ENCODE measurements at places on chromosomes 3 and 15. TPM values are rescaled to one million over a fixed set of nuclear protein-coding genes. Genes with fewer than 3 reads are reported as not detected.
A peak's percentile ranks its signal among the peaks of the same experiment; 100 is the strongest.

The HTR3E gene
- not detected for total RNA-seq

The LDHAL6B gene
- not detected for total RNA-seq

The FBXO40 gene
- not detected for total RNA-seq

The MORC1 gene
- total RNA-seq, result not detected

The THSD4 gene
- not detected for total RNA-seq

The PRR20G gene
- not detected for total RNA-seq

The TRPM1 gene
- total RNA-seq, result not detected

The SLC22A13 gene
- 0.12 TPM for total RNA-seq

The ZKSCAN7 gene
- total RNA-seq, result 1.7 TPM

The ARHGEF3 gene
- total RNA-seq, result 31.5 TPM

The ALPK3 gene
- total RNA-seq, result 0.10 TPM

The WDR93 gene
- not detected for total RNA-seq

The NLGN1 gene
- not detected for total RNA-seq

The SPINK8 gene
- total RNA-seq, result not detected

The FYCO1 gene
- total RNA-seq, result 14.0 TPM

The CLEC3B gene
- not detected for total RNA-seq

The LSAMP gene
- total RNA-seq, result not detected

The SI gene
- not detected for total RNA-seq

The GNAT1 gene
- total RNA-seq, result not detected

The KIF15 gene
- 45.1 TPM for total RNA-seq

The PCOLCE2 gene
- not detected for total RNA-seq

DNA sequence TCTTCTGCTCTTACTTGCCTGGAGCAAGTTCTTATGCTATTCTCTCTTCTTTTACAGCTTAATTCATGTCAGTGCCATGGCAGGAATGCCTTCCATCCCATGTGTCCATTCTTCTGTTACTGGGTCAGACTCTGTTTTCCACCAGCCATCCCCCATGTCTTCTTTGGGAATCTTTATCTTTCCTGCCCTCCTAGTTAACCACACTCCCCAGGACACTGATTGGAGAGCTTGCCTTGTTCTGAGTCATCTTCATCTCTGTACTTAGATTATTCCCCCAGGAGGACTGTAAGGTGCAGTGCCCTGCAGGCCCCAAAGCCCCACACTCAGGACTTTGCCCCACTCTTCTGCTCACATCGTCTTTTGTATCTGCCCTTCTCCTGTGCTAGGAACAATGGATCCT lies 3.6 kb downstream of the ABHD17C start:
- DNase-seq, result no peak

GRCh38 chr15:57580428-57580827 lies 11.3 kb upstream of the MYZAP start:
- DNase-seq, result no peak

DNA sequence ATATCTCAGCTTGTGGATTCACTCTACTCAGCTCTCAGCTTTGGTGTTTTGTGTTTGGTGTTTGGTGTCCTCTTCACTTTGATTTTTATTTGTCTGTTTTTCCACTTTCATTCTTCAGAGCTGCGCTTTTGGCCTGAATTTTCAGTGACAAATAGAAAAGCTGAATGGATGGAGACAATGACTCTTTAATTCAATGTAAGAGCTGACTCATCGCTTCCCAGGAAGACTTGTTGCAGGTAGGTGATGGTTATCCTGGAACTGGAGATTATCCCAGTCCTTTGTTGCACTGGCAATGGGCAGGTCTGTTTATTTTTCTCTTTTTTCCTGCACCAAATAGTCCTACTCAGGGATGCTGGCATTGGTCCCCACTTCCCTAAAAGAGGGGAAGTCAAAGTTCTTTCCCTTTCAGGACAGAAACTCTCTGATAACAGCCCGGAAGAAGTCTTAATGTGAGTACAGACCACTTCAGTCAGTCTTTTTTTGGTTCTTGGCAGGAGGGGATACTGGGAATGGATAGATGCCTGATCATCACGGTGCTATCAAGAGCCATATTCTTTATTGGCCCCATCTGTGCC lies 12.4 kb upstream of the AEN start:
- no peak for DNase-seq

DNA sequence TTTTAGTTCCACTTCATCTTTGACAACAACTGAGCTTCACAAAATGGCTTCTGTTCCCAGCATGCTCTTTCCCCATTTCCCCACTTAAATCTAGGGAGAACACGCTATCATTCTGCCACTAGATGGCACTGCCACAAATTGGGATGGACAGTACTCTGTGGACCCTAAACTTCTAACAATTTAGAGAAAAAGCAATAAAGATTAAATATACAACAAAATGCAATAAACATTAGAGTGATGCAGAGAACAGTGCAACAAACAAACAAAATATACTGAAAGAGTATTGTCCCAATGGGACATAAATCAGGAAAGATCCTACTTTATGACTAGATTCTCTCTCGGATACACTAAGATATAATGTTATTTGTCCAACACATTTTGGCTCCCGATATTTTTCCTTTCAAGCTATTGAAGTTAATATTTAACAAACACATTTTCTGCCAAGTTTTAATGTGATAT lies 169.7 kb upstream of the TMCO5A start:
- peak; percentile 22 for DNase-seq

GRCh38 chr3:179933080-179933479 lies 103.7 kb downstream of the PEX5L start:
- no peak for DNase-seq

- no peak for DNase-seq
These were observed 80.5 kb upstream of the SLC24A5 start for GRCh38 chr15:48040166-48040817.

DNA sequence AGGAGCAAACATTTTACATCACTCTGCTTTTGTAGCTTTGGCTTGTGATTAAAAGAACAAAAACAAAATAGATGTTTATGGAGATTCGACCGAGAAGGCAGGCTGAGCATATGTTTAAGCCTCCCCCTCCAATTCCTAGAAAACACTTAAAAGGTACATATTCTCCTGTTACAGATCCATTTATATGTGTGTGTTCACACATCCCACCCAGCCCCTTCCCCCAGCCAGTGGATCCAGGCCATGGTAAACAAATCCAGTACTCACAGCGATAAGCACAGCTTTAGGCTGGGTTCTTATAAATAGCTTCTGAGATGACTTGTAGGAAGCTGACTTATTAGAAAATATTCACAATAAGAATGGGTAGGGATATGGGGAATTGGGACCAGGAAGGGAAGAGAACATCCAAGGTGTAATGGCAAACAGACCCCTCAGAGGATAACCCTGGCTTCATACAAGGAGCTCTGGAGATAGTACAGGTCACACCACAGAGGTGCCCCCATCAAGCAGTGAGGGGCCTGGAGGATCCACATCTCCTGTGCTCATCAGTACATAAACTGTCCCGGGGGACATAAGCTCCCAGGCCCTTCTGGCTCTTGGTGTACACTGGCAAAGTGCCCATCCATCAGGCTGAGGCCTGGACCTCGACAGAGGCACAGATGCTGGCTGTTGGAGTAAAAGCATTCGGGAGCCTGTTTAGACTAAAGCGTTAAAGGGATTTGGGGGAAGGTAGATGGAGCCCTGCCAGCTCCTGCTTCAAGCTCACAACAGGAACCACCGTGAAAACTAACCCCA lies 70.0 kb upstream of the UBE2E1 start:
- no peak for DNase-seq

DNA sequence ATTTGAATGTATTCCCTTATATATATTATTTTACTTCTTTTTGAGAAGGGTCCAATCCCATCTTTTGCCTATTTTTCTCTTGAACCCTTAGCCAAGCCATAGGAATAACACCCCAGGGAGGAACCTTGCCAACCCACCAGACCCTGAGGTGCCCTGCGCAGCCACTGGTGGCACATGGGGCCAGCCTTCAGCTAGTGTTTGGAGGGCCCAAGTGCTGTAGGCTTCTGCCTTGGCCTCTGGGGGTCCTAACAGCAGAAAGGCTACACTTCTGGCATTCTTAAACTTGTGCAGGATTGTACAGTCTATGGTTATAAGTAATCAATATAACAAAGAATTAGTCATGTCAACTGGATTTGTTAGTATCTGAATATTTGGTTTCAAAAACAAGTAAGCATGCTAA lies 34.5 kb downstream of the RUVBL1 start:
- no peak for DNase-seq

GRCh38 chr3:106327696-106328025 lies 458.8 kb upstream of the CBLB start:
- no peak for DNase-seq

GRCh38 chr3:66856533-66856932 lies 141.6 kb upstream of the KBTBD8 start:
- no peak for DNase-seq

DNA sequence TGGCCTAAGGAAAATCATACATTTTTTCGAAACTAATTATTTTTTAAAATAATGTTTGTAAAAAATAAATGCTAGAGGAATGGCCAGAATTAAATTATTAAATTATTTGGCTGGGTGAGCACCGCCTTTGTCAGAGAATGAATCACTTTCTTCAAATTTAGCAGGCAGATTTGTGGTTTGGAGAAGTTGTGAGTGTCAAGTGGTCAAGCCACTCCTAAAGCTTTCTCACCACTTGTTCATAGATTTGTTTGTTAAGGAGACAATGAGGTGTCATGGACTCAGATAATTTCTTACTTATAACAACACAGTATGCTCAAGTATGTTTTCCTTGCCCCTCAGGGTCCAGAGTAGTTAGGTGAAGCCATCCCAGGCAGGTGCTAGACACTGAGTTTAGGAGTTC lies 196.2 kb downstream of the TUSC7 start:
- no peak for DNase-seq

GRCh38 chr3:155391551-155391958 lies 98.1 kb upstream of the STRIT1 start:
- no peak for DNase-seq

- no peak for DNase-seq
These were observed 136.6 kb downstream of the TGFBR2 start for GRCh38 chr3:30742796-30743619.

DNA sequence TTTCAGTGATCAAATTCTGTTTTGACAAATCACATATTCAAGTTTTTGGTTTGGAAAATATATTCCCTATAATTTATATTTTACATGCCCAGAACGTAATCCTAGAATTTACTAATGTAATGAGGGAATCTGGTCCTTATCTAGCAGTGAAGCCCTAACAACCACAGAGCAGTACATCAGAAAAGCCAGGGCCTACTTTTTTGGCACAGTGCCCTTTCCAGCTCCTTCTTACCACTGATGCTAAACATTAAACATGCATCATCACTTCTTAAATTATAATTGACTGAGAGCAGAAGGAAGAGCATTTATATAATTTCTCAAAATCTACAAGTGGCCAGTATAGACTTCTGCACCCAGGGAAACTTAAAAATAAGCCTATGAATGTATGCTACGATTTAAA lies 66.7 kb downstream of the FBXL22 start:
- DNase-seq, result no peak

- no peak for DNase-seq
These were observed 1.6 kb downstream of the KY start for GRCh38 chr3:134649106-134649705.

- peak; percentile 76 for DNase-seq
These were observed 3.0 kb upstream of the CD80 start for GRCh38 chr3:119562307-119562961.

DNA sequence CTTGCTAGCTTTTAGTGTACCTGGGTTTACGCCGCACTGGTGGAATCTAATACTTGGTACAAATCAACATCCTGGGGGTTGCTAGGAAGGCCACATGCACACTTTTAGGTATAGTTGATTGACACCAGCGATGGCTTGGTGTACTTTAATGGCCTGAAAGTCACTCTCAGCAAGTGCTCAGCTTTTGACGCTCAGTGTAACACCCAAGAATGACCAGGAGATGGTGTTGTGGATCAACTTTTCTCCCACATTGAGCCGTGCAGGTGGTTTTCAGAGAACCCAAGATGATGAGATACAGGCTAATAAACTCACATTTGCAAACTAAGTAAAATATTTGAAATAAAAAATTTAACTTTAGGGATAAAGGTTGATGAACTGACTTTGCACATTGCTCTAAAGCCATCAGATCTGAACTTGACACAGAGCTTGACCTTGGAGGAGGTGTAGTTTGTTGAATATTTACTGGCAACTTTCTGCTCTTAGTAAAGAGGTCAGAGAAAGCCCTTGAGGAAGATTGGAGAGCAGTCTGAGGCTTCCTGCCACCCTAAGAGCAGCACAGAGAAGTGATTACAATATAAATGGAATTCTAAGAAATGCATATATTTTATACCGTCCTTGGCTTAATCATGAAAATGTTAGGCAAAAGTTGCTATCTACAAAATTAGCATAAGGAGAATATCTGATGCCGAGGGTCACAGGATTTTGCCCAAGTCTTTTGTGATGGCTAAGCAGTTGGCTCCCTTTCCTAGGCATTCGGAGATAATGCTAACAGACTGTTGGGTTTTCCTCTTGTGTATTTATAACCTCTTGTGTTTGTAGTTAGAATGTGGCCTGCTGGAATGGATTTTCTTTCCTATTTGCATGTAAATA lies 143.4 kb upstream of the RASGRP1 start:
- peak; percentile 46 for DNase-seq

GRCh38 chr3:110420158-110420641 lies 651.4 kb upstream of the NECTIN3 start:
- DNase-seq, result no peak

GRCh38 chr3:5840056-5840455 lies 652.5 kb downstream of the EDEM1 start:
- DNase-seq, result no peak

DNA sequence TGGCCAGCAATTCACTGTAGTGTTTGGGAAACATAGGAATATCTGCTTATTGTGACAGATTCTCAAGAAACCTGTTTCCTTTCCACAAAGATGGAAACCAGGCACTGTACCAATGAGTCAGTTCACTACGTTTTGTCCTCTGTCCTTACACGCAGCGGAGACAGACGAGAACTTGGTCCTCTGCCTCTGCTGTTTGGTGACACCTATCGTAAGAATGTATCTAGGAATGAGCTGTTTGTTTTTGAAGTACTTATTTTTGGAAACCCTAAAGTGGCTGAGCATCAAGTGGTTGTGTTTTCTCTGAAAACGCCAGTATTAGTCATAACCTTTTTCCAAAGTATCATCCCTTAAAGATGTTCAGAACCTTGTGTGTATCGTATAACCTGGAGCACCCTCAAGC lies 93.0 kb downstream of the PGPEP1L start:
- DNase-seq, result peak; percentile 31

- DNase-seq, result no peak
These were observed 79.3 kb upstream of the SEC13 start for GRCh38 chr3:10400050-10400748.

GRCh38 chr3:107848351-107848915 lies 242.4 kb downstream of the CD47 start:
- no peak for DNase-seq

GRCh38 chr3:13556917-13557316 lies 8.0 kb downstream of the FBLN2 start:
- no peak for DNase-seq

GRCh38 chr3:147940405-147941193 lies 531.4 kb downstream of the ZIC1 start:
- DNase-seq, result no peak

GRCh38 chr15:89400782-89401545 lies 66.3 kb upstream of the POLG start:
- DNase-seq, result no peak
